ENCODE measurements at places on chromosomes 16 and 17. TPM values are rescaled to one million over a fixed set of nuclear protein-coding genes. Genes with fewer than 3 reads are reported as not detected.

Gene TEX19
- not detected for total RNA-seq

Gene BCAR1
- total RNA-seq = not detected

Gene TP53I13
- total RNA-seq = 155 TPM

DNA sequence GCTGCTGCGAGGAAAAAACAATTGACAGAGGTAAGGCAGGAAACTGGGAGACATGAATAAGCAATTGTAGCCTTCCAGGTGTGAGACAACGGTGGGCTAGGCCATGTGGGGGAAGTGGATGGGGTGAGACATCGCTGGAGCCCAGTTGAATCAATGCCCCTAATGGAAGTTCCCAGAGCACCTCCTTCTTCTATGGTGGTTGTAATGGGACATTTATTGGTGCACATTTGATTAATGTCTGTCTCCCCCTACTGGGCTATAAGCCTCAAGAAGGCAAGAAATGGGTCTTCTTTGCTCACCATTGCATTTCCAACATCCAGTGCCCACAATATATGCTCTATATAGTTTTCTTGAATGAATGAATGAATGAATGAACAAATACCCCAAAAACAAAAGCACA is 22.7 kb upstream of the CD300E start:
- no peak for DNase-seq
- peaks cover 2% of the 10 kb centered on the region for H3K4me1 ChIP-seq
- H3K4me3 ChIP-seq = no peak overlapping the region
- H3K27me3 ChIP-seq = peaks cover 56% of the 10 kb centered on the region
- no peak overlapping the region for H3K27ac ChIP-seq

DNA sequence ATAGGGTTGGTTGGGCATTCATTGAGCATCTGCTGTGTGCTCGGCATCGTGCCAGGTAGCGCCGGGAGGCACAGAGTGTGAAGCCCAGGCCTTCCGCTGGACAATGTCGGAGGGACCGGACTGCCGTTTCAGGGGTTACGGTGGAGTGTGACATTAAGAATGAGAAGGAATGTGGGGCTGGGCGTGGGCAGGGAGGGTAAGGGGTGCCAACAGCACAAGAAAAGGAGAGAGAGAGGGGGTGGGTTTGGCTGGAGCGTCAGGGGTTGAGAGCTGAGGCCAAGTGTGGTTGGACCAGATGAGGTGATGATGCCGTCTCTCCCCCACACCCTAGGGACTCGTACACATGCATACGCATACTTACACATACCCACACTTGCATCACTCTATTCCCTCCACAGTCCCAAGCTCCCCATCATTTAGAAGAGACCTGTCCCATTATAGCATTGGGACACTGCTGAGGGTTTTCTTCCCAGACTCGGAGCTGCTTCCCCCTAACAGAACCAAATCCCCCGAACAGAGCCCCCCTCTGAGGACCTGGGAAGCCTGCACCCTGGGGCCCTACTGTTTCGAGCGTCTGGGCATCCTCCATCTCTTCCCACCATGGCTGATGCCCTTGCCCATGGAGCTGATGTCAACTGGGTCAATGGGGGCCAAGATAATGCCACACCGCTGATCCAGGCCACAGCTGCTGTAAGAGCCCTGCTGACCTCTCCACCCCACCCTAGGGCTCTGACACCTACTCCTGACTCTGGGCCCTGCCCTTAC is 3.3 kb upstream of the KCTD11 start:
- H3K4me3 ChIP-seq = no peak overlapping the region
- peaks cover 23% of the 10 kb centered on the region for H3K36me3 ChIP-seq
- H3K4me1 ChIP-seq = peaks cover 27% of the 10 kb centered on the region
- H3K27me3 ChIP-seq = no peaks in the 10 kb centered on the region
- DNase-seq = no peak

DNA sequence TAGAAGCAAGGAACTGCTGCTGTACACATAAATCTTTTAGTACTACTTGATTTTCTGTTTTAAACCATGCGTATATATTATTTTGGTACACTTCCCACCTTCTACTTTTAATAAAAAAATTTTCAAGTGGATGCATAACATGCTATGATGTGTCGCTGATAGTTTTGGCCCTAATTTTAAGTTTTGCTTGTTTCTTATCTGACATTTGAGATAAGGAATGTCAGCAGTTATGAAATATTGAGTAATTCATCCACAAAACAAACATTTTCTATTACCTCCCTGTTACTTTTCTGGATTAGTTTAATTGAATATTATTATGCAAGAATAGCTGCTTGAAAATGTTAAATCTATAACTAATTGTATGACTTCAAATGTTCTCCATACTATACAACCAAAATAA is 35.8 kb downstream of the N4BP1 start:
- no peaks in the 10 kb centered on the region for H3K27me3 ChIP-seq
- no peak overlapping the region for H3K27ac ChIP-seq
- DNase-seq = no peak
- peaks cover 39% of the 10 kb centered on the region for H3K36me3 ChIP-seq
- no peak overlapping the region for H3K4me3 ChIP-seq
- peaks cover 46% of the 10 kb centered on the region for H3K4me1 ChIP-seq

- H3K27ac ChIP-seq = no peak overlapping the region
- peaks cover 10% of the 10 kb centered on the region for H3K36me3 ChIP-seq
- no peak overlapping the region for H3K4me3 ChIP-seq
- peaks cover 28% of the 10 kb centered on the region for H3K4me1 ChIP-seq
- H3K27me3 ChIP-seq = peaks cover 10% of the 10 kb centered on the region
Observed at GRCh38 chr16:67540756-67541155, 12.1 kb downstream of the RIPOR1 start.

DNA sequence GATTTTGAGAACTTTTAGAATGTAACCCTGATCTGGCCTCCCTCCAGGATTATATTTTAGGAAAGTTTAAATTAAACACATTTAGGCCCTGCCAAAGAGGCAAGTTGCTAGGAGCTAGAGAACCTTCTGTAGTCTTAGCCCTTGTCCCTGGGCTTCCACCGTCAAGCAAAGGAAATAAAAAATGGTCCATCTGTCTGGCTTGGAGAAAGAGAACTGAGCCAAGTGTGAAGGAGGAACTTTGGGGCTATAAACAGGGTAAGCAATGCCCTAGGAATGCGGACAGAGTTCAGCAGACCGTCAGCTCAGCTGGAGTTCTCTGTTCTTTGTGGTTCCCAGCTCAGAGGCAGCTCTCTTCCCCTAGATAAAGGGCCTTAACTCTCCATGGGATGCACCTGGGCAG is 29.6 kb downstream of the RCVRN start:
- H3K4me3 ChIP-seq = no peak overlapping the region
- no peaks in the 10 kb centered on the region for H3K4me1 ChIP-seq
- no peak for DNase-seq
- H3K27ac ChIP-seq = no peak overlapping the region

DNA sequence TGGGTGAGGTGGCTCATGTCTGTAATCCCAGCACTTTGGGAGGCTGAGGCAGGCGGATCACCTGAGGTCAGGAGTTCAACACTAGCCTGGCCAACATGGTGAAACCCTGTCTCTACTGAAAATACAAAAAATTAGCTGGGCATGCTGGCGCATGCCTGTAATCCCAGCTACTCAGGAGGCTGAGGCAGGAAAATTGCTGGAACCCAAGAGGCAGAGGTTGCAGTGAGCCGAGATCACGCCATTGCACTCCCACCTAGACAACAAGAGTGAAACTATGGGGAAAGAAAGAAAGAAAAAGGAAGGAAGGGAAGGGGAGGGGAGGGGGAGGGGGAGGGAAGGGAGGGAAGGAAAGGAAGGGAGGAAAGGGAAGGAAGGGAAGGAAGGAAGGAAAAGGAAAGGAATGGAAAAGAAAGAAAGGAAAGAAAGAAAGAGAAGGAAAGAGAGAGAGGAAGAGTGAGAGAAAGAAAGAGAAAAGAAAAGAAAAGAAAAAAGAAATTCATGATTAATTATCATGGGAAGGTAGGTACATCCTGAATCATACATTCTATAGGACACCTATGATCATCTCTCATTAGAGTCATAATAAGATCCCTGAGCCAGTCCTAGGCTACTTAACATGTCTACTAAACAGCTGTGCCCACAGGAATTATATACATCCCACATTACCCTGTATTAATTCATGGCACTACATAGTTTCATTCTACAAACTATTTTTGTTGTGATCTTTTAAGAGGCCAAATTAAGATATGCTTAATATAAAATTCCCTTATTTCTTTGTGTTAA is 40.9 kb downstream of the CREBBP start:
- peaks cover 6% of the 10 kb centered on the region for H3K4me1 ChIP-seq
- no peak overlapping the region for H3K27ac ChIP-seq
- peaks cover 12% of the 10 kb centered on the region for H3K36me3 ChIP-seq
- no peaks in the 10 kb centered on the region for H3K27me3 ChIP-seq

DNA sequence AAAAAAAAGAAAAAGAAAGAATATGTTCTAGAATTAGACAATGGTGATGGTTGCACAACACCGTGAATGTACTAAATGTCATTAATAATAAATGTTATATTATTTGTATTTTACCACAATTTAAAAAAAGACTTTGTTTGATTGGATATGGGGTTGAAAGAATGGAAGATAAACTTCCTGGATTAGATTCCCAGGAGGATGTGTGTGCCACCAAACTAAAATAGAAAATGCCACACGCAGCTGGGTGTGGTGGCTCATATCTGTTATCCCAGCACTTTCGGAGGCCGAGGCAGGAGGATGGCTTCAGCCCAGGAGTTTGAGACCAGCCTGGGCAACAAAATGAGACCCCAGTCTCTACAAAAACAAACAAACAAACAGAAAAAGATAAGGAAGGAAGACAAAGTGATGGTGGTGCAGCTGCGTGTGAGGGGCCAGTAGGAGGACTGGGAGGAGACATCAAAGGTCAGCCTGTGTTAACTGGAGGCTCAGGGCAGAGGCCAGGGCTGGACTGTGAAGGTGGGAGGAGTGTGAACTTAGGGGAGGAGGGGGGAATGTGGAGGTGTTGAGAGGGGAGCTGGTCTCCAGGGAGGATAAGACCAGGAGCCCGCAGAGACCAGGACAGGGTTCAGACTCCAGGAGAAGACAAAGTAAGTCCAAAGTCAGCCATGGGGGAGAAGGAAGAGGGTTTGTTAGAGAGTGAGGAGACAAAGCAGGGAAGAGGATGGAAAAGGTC is 4.1 kb downstream of the PECAM1 start:
- H3K4me3 ChIP-seq = no peak overlapping the region
- H3K27me3 ChIP-seq = no peaks in the 10 kb centered on the region
- peak overlapping the region; percentile 59 for H3K27ac ChIP-seq
- H3K36me3 ChIP-seq = peaks cover 64% of the 10 kb centered on the region
- peak; percentile 23 for DNase-seq

- DNase-seq = no peak
- H3K36me3 ChIP-seq = peaks cover 11% of the 10 kb centered on the region
- no peak overlapping the region for H3K4me3 ChIP-seq
- H3K27me3 ChIP-seq = no peaks in the 10 kb centered on the region
- no peak overlapping the region for H3K27ac ChIP-seq
- H3K4me1 ChIP-seq = peaks cover 21% of the 10 kb centered on the region
Observed at GRCh38 chr16:87375426-87376135, 8.0 kb downstream of the FBXO31 start.

DNA sequence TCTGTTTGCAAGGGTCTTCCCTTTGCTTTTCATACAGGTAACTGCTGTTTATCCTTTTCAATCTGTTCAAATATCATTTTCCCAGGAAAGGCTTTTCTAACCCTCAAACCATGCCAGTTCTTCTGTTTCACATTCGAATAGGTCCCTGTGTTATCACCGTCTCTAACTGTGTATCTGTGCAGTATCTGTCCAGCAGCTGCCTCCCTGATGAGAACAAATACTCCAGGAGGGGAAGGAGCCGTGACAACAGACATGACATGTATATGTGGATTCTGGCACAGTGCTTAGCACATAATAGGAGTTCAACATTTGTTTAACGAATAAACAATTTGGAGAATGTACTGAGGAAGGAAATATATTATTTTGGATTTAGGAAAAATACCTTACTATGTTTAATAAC is 95.7 kb downstream of the STX8 start:
- H3K27me3 ChIP-seq = no peaks in the 10 kb centered on the region
- H3K27ac ChIP-seq = no peak overlapping the region
- no peaks in the 10 kb centered on the region for H3K4me1 ChIP-seq
- DNase-seq = no peak

GRCh38 chr17:82396601-82397435 is 21.3 kb upstream of the HEXD start:
- H3K4me1 ChIP-seq = peaks cover 12% of the 10 kb centered on the region
- no peaks in the 10 kb centered on the region for H3K27me3 ChIP-seq
- no peak overlapping the region for H3K27ac ChIP-seq
- DNase-seq = no peak

GRCh38 chr17:12098568-12098967 is 77.9 kb downstream of the MAP2K4 start:
- H3K4me3 ChIP-seq = no peak overlapping the region
- DNase-seq = no peak
- no peaks in the 10 kb centered on the region for H3K27me3 ChIP-seq
- H3K4me1 ChIP-seq = peaks cover 3% of the 10 kb centered on the region
- peaks cover 45% of the 10 kb centered on the region for H3K36me3 ChIP-seq

- no peak for DNase-seq
- peaks cover 5% of the 10 kb centered on the region for H3K4me1 ChIP-seq
- H3K4me3 ChIP-seq = no peak overlapping the region
- no peaks in the 10 kb centered on the region for H3K36me3 ChIP-seq
- H3K27me3 ChIP-seq = peaks cover 46% of the 10 kb centered on the region
Observed at GRCh38 chr16:164827-165538, 795 bp upstream of the HBM start.

- H3K36me3 ChIP-seq = peaks cover 5% of the 10 kb centered on the region
- DNase-seq = no peak
- H3K27me3 ChIP-seq = no peaks in the 10 kb centered on the region
Observed at GRCh38 chr17:51004249-51004648, 116.4 kb downstream of the SPAG9 start.

DNA sequence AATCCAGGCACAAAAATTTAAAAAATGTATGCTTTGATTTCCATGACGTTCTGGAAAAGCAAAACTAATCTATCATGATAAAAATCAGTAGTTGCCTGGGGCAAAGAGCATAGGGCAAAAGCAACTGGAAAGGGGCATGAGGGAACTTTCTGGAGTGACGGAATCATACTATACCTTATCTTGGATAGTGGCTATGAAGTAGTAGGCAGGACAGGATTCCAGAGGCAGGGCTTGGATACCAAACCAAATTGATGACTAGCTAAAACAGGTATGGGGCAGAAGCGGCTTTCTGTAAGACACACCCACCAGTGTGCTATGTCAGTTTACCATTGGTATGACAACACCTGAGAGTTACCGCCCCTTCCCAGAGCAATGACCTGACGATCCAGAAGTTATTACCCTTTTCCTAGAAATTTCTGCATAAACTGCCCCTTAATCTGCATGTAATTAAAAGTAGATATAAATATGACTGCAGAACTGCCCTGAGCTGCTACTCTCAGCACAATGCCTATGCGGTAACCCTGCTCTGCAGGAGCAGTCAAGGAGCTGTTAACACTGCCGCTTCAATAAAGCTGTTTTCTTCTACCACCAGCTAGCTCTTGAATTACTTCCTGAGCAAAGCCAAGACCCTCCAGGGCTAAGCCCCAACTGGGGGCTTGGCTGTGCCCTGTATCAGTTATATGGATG is 56.7 kb downstream of the CFDP1 start:
- H3K4me1 ChIP-seq = peaks cover 22% of the 10 kb centered on the region
- no peak for DNase-seq

DNA sequence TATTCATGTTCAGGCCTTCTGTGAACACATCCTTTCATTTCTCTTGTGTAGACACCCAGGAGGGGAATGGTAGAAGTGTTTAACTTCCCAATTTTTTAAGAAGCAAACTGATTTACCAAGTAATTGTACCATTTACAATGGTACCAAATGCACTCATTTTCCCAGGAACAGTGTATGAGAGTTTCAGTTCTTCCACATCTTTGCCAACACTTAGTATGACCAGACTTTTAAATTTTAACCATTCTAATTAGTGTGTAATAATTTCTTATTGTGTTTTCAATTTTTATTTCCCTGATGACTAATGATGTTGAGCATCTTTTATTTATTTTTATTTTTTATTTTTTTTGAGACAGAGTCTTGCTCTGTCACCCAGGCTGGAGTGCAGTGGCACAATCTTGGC is 10.2 kb upstream of the WFIKKN2 start:
- no peak for DNase-seq
- no peak overlapping the region for H3K4me3 ChIP-seq
- no peaks in the 10 kb centered on the region for H3K4me1 ChIP-seq
- H3K36me3 ChIP-seq = no peaks in the 10 kb centered on the region
- no peak overlapping the region for H3K27ac ChIP-seq

Data from activated naive CD8-positive, alpha-beta T cell treated with anti-CD3 and anti-CD28 coated beads, Interleukin-2, amount 10 ng/mL, durations not matched to agents 7 days and 5 days (primary cell).